Hematopoietic multipotent progenitor cell treated with erythropoietin and hydrocortisone succinate and interleukin-3 and kit ligand, for 8 days (in vitro differentiated cells): ENCODE measurements at places on chromosomes 13 and 19.

DNA sequence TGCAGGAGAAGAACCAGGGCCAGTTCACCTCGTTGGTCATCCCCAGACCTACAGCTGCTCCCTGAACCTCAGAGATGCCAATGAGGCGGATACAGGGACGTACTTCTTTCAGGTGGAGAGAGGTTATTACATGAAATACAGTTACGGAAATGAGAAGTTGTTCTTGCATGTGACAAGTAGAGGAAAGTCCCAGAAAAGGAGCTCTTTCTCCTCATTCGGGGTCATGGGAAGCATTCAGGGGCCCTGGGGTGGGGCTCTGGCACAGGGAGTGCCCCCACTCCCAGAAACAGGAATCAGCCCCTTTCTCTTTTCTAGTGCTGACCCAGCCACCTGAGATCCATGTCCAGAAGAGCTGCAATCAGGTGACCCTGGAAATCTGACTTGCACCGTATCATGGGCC lies 4.5 kb upstream of the SIGLEC9 start:
- no peak for DNase-seq

GRCh38 chr19:46862974-46863632 lies 2.3 kb downstream of the ARHGAP35 start:
- peak; percentile 41 for DNase-seq

- DNase-seq = no peak
Observed at GRCh38 chr19:30263830-30264381, 108.3 kb upstream of the ZNF536 start.

GRCh38 chr13:99575376-99576120 lies 74.3 kb downstream of the TM9SF2 start:
- DNase-seq = no peak

DNA sequence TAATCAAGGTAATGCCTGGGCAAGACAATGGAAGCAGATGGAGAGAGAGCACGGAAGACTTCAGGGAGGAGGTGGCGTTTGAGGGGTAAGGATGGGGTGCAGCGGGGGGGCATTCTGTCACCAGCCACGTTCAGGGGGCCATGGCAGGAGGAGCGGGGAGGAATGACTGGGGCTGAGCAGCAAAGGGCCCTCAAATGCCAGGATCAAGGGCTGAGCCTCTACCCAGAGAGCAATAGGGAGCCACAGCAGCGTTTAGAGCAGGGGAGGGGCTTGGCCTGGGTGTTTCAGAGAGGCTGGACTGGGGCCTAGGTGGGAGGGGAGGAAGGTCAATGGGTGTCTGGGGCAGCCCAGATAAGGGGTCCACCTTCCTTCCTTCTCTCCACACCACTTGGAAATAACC lies 44.3 kb downstream of the CELF5 start:
- DNase-seq = no peak

- no peak for DNase-seq
Observed at GRCh38 chr13:111929036-111929616, 137.8 kb upstream of the SOX1 start.
